Stimulated activated CD4-positive, alpha-beta T cell treated with anti-CD3 and anti-CD28 coated beads, Interleukin-2, amount 100 ng/mL, for 24 hours (primary cell): ENCODE measurements at places on chromosomes 12 and 14.

DNA sequence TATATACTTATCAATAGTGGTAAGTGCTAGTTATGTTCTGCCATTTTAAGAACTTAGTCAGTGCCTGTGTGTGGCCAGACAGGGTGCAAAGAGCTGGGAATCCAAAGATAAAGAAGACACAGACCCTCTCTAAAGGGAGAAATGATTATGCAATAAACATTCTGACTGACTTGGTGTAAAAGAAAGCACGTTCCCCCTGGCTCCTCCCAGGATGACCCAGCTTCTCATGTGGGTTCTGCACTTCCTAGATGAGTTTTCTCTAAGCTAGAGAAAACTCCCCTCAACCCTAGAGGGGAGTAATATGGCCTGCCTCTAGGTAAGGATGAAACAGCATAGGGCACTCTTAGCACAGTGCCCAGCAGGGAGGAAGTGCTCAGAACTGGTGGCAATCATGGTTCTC lies 231.2 kb downstream of the VRK1 start:
- no peak for DNase-seq

GRCh38 chr14:102901633-102902032 lies 20.8 kb upstream of the AMN start:
- no peak for DNase-seq

- DNase-seq, result no peak
Observed at GRCh38 chr12:126021675-126022074, 956.4 kb downstream of the AACS start.

- no peak for DNase-seq
Observed at GRCh38 chr12:15886372-15887042, 4.3 kb downstream of the STRAP start.

GRCh38 chr12:56768424-56768823 lies 5.3 kb downstream of the HSD17B6 start:
- no peak for DNase-seq

GRCh38 chr12:104741077-104741476 lies 217.0 kb downstream of the SLC41A2 start:
- no peak for DNase-seq

DNA sequence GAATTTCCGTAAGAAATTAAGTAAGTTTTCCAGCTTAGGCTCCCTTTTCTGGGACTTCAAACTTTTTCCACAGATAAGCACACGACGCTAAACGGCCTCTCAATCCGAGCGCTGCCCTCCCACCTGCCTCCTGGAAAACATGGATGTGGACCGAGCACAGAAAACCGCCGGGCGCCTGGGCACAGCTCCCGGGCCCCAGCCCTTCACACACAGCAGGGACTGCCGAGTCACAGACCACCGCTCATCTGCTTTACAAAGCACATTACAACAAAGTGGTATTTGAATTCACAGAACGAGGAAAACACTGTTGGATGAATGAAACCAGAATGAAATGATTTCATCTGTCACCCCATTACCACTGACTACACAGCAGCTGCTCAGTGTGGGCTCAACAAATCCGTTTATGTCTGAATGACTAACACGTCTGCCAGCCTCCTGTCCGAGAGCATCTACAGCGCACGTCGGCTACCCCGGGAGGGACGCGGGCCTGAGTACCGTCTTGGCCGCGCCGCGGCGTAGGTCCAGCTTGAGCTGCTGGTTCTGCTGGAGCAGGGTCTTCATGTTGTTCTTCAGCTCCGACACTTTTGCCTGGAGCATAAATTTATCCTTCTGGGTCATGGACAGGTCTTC lies 13.1 kb upstream of the ANKLE2 start:
- no peak for DNase-seq

DNA sequence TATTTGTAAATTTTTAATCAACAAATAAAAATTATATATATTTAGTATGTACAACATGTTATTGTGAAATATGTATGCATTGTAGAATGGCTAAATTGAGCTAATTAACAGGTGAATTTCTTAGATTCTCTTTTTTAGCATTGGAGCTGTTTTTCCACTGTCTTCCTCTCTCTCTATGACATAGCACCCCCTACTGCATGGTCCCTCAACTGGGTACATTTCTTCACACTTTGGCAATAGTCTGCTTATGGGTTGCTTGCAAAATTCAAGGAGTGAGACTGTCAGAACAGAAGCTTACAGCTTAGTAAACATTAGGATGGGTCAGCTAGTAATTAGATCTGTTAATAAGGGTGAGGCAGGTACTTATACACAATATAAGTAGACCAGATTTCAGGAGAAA lies 658.5 kb upstream of the MGAT4C start:
- DNase-seq, result no peak

- no peak for DNase-seq
Observed at GRCh38 chr14:92650581-92651105, 97.8 kb downstream of the LGMN start.

GRCh38 chr14:64845878-64846277 lies 33.8 kb downstream of the SPTB start:
- DNase-seq, result no peak
